Stimulated activated CD8-positive, alpha-beta memory T cell treated with anti-CD3 and anti-CD28 coated beads, Interleukin-7, amount 100 ng/mL, for 1 hour (primary cell): ENCODE measurements at places on chromosomes 1 and 21.

DNA sequence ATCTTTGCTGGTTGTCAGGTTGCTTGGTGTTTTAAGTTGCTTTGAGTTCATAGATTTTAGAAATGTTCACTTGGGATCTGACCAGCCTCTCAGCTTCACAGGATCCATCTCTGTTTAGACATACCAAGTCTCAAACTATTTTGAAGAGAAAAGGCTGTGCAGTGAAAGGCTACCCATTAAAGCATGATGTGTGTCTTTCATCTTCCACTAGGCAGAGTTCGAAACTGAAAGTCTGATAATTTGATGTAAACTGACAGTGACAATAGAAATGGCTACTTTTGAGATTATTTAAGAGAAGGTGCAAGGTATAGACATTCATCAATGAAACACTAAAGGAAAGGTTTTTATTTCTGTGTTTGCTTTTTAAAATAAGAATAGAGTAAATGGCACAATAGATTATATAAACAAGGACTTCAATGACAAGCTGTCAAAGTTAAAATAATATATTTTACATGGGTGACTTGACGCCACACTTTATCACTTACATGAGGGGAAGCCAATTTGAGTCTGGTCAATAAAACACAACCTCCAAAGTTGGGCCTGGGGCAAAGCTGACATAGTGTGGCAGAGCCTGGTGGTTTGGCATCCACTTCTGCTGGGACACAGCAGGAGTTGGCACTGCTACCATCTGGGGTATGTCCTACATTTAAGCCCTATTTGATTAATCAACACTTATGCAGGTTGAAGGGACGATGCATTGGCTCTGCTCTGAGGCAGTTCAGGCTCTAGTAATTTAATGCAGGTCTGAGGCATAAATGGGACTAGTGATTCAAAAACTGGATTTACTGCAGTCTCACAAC, 197.7 kb downstream of the CRB1 start:
- no peak for DNase-seq

- no peak for DNase-seq
Measured at GRCh38 chr1:96945509-96946084, 224.0 kb downstream of the PTBP2 start.

DNA sequence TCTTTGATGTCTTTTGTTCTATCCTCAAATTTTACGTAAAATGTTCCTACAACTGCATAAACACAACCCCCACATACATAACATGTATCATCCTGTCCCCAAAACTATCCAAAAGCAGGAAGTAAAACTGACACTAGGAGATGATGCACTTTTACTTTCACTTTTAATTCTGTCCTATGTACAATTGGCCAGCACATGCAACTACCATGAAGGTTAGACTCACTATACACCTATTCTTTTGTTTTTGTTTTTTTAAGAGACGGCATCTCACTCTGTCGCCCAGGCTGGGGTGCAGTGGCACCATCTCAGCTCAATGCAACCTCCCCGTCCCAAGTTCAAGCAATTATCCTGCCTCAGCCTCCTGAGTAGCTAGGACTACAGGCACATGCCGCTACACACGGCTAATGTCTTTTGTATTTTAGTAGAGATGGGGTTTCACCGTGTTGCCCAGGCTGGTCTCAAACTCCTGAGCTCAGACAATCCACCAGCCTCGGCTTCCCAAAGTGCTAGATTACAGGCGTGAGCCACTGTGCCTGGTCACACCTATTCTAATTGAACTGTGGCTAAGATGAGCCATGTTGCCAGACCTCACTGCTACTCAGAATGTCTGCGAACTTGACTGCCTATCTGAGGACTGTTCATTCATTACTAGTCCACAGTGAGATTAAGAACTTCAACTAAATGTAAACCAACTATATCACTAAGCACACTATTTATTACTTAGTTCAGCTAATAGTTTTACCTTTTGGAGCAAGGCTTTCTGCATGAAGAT, 48.0 kb downstream of the TOR3A start:
- no peak for DNase-seq

GRCh38 chr1:65606426-65606825, 186.0 kb downstream of the LEPR start:
- DNase-seq = no peak

GRCh38 chr1:33149453-33150190, 32.2 kb downstream of the TRIM62 start:
- DNase-seq = no peak

DNA sequence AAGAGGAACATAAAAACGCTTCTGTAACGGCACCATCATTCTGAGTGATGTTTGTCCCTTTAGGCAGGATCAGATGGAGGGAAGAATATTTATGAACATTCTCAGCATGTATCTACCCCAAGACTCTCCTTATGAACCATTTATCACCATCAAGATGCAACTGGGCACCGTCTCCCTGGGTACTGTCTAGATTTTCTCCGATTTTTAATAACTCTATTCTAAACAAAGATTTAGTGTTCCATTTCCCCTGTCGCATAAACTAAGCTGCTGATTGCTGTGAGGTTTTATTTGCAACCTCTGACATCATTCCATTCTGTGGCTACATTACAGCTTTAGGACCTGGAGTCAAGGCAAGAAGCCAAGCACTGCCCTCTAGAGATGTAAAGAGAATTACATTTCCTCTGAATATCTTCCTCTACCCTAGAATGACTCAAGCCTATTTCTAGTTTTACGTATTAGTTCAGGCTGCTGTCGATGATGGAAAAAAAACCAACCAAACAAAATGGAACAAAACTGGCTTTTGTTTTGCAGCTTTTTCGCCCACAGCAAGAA, 130.1 kb upstream of the MAP1LC3C start:
- no peak for DNase-seq

GRCh38 chr1:62841587-62842169, 57.7 kb downstream of the ATG4C start:
- no peak for DNase-seq

- DNase-seq = no peak
Measured at GRCh38 chr1:119045096-119045746, 57.1 kb upstream of the TBX15 start.

DNA sequence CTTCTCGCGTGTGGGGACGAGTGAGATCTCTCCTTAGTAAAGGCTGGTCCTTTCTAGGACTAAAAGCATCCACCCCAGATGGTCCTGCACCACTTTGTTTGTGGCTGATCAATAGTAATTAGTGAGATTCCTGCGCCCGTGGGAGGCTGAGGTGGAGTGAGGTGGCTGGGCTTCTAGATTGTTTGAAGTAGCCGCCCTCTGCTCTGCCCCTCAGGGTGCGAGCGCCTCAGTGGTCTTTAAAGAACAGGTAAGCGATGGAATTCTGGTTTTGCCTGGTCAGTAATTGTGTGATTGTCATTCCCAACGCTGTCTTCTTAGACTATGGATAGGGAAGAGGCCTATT, 20.7 kb downstream of the PEX14 start:
- no peak for DNase-seq

- DNase-seq = no peak
Measured at GRCh38 chr21:45366931-45367401, 38.0 kb upstream of the COL18A1 start.

- no peak for DNase-seq
Measured at GRCh38 chr21:29466532-29466931, 167.8 kb downstream of the BACH1 start.

DNA sequence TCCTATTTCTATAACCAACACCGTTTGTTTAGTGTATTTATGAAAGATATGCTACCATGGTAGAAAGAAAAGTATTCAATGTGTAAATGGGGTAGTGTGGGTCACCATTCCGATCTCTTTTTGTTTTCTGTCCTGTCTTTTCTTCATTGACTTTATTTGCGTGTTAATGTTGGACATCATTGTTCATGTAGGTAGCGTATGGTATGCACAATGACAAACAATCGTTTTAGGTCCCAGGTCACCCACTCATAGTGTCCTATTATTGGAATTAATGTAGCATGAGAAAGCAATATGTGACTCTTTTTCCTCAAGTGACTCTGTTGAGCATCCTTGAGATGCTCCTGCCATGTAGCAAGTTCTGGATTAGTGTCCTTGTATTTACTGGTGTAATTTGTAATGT, 25.4 kb downstream of the ATP5PO start:
- DNase-seq = no peak

DNA sequence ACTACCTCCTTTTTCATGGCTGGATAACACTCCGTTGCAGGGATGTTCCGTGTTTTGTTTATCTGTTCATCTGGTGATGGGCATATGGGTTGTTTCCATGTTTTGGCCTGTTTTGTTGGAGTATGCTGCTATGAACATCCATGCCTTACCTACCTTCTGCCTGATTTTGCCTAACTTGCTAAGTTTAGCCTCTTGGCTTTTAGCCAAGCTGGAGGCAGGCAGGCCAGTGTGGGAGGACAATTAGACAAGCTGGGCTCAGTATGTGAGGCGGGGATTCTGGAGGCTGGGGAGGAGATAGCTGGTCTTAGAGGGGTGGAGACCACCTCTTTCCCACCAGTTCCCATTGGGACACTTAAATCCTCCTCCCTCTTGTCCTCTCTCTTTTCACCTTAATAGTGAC, 98.4 kb upstream of the WNT4 start:
- no peak for DNase-seq

DNA sequence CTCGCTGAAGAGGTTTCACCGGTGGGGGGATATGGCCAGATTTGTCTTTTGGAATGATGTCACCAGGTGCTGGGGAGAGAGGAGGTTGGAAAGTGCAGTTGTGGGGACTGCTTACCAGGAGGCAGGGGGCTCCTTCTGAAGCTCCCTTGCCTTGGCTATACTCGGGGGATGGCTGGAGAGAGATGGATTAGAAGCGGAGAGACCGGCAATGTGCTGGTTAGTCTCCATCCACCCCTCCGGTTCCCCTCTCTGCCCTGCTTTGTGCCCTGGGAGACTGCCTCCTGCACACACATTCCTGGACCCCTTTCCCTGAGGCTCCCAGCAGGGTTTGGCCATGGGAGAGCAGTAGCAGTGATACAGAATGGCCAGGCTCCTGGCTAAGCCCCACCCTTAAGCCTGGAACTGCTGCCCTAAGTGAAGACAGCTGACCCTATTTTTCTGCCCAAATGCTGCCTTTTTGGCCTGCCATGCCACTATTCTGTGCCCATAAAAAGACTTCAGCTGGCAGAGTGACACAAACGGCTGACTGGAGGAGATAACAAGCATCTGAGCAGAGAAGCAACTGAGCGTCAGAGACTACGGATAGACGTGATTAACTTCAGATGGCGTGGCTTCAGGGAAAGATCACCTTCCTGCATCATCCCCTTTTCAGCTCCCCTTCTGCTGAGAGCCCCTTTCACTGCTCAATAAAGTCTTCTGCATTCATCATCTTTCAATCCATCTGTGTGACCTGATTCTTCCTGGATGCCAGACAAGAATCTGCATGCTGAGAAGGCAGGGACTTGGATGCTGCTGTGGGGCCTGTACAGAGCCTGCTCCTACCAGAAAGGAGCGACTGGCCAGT, 14.5 kb upstream of the VPS13D start:
- DNase-seq = no peak

DNA sequence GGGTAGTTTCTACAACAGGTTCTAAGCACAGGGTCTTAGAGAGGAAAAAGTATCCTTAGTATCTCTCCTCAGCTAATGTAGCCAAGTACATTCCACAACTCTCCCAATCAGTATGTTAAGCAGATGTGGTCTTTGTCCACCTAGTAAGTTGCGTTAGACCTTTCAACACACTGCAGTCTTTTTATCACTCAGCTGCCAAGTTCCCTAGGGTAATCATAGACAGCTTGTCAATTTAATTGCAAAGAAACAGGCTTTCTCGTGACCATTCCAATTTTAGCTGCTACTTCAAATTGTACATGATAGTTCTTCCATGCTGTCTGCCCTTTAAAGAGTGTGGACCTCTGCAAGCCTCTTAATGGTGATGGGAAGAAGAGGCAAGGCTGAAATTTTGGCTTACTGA, 211.8 kb upstream of the PKN2 start:
- no peak for DNase-seq

GRCh38 chr1:68751723-68752122, 254.8 kb upstream of the DEPDC1 start:
- DNase-seq = no peak

DNA sequence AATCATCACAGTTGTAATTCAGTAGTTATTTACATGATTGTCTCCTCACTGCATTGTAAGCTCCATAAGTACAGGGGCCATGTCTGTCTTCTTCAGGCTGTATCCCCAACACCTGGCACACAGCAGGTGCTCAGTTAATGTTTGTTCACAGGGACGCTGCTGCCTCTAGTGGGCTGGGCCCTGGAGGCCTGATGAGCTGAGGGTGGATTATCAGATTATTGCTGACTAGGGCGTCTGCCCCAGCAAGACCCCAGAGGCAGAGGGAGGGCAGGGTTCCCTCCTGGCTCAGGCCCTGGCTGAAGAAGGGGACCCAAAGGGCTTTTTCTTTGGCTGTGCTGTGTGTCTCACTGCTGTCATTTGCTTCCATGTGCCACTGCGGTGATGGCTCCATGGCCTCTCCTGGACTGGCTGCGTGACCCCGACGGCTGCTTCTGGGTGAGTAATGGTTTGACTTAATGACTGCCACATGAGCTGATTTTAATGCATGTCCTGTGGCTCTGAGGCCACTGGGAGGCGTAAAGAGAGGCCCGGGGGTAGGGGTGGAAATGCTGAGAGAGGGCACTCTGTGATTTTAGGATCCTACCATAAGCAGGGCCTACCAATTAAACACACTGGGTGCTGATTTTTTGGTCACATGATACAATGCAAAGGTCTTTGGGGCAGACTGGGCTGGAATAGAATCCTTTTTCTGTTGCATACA, 20.8 kb upstream of the EPB41 start:
- no peak for DNase-seq

DNA sequence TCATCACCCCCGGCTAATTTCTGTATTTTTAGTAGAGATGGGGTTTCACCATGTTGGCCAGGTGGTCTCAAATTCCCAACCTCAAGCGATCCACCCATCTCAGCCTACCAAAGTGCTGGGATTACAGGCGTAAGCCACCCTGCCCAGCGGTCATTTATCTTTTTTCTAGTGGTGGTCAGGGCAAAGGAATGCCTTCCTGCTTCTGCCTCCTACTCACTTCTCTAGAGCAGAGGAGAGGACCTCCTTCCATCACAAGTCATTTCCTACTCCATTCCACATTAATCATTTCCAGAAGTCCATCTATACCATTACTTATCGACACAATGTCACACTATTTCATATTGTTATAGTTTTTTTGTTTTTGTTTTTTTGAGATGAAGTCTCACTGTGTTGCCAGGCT, 13.3 kb downstream of the FBXO42 start:
- DNase-seq = no peak

DNA sequence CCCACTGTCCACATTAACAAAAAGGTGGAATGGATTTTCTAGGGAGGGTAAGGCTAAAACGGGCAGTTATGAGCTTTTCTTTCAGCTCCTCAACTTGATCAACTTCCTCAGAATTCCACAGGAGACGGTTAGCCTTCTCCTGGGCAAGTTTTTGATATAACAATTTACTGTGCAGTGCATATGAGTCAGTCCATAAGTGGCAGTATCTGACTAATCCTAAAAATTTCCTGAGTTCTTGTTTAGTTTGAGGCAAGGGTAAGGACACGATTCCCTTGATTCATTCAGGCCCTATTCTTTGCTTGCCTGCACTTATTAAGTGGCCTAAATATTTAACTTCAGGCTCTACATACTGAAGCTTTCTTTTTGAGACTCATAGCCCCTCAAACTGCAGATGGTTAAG, 6.2 kb upstream of the AADACL3 start:
- no peak for DNase-seq

GRCh38 chr1:209733409-209734192, 22.3 kb upstream of the TRAF3IP3 start:
- DNase-seq = no peak

- DNase-seq = no peak
Measured at GRCh38 chr1:241638909-241639622, 1.1 kb downstream of the CHML start.
